Activated CD4-positive, alpha-beta T cell treated with anti-CD3 and anti-CD28 coated beads, Interleukin-2, amount 10 ng/mL, durations not matched to agents 7 days and 5 days (primary cell): ENCODE measurements at places on chromosomes 12 and 14.

DNA sequence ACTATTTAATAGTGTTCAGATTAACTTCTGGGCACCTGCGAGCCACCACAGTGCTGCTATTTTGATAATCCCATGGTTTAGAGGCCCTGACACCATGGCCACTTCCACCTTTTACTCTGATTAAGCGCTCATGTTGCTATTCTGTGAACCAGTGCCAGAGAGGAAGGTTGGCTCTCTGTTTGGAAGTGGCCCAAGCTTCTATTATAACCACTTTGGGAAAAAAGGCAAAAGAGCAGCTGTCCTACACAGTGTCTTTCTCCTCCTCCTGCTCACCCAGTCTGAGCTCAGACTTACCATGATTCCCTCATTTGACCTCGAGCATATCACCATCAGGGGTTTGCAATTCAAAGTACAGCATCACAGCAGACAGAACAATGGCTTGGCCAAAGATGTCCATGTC lies 23.3 kb downstream of the DYRK2 start:
- no peak for DNase-seq

- no peak for DNase-seq
Observed at GRCh38 chr12:57614948-57615500, 3.8 kb downstream of the ARHGEF25 start.

DNA sequence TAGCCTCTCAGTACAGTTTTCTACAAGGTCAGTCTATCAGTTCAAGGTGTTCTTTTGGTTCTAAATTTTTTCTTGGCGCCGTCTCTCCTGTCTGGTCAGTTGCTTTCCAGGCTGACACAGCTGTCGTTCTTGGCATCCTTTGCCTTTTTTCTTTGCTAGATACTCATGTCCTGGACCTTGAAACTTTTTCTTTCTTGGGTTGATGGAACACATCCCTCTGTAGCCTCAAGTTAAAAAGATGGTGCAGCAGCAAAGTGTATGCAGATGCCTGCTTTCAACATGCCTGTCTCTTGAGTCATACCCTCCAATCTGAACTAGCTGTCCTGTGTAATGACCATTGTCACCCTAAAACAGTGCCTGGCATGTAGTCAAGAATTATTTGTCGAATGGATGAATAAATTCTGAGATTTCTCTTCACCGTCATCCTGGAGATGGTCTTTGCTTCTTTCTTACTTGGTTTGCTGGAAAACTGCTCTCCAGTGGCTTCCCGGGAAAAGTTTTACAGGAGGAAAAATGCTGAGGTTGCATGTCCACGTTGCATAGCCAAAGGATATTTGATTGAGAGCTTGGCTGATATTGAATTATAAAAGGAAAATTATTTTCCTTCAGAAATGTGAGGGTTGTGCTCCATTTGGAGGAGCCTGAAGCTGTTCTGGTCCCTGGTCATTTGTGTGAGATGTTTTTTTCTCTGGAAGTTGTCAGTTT lies 4.6 kb downstream of the NYNRIN start:
- DNase-seq = no peak

DNA sequence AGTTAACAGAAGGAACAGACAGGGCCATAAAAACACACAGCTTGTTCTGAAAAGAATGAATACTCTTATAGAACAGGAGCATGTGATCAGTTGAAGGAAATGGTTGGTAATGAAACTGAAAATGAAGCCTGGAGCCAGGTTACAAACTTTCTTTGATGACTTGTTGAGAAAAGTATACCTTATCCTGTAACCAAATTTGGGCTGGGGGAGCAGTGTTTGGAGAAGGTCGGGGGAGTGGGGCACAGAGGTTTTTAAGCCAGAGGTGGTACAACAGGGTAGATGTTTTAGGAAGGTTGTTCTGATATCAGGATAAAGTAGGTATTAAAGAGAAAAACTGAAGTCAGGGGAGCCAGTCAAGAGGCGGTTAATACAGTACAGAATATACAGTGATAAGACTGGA lies 8.2 kb downstream of the GOLT1B start:
- peak; percentile 61 for DNase-seq

- no peak for DNase-seq
Observed at GRCh38 chr14:94052662-94053061, 26.5 kb downstream of the OTUB2 start.

- DNase-seq = no peak
Observed at GRCh38 chr12:132781938-132782337, 20.3 kb upstream of the ANKLE2 start.

DNA sequence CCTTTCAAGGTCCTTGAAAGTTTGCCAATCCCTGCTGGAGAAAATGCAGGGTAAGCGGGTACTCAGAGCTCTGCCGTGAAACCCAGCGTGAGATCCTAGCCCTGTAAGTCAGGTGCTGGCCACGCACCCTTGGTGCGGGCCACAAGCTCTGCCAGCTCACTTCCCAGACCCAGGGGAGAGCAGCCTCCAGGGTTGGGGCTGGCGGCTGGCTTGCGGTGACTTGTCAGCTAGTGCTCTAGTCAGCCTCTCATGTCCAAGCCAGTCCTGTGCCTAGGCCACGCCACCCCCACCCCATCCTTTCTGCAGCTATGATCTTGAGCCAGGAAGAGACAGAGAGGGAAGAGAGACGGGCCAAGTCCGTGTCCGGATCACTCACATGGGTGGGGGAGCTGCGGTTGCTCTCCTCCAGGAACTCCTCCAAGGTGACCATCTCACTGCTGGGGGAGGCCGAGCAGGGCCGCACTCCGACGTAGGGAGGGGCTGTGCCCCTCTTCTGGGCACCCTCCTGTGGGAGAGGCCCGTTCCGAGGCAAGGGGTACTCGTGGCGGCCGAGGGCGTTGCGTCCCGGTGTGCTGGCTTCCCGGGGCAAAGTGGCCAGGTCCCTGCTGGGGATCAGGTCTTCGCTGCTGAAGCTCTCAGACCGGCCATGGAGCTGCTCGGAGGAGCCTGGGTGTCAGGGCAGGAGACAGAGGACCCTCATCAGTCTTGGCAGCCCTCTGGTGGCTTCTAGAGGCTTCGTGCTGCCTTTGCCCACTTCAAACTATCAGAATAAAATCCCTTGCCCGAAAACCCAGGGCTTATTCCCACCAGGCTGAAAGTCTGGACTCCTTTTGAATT lies 33.3 kb upstream of the GPR68 start:
- no peak for DNase-seq

DNA sequence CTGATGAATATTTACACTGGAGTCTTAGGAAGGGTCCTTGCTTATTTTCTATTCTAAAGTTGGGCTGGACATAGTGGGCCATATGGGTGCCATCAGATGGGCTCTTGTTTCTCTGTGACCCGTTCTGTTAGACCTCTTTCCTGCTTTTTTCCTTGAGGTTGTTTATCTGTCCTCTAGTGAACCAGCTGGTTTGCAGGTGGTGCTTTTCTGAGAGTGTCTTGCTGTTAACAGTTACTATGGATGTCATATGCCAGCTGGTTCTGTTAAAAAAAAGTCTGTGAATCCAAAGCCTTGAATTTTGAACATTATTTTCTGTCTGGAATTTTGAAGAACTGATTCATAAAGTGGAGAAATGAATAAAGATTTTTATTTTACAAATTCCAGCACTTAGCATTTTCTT lies 29.2 kb downstream of the ZC3H14 start:
- DNase-seq = no peak

- DNase-seq = no peak
Observed at GRCh38 chr12:15627995-15628945, 160.9 kb downstream of the EPS8 start.

GRCh38 chr14:91636604-91637003 lies 95.3 kb downstream of the CATSPERB start:
- DNase-seq = no peak

GRCh38 chr12:52306731-52307130 lies 14.5 kb downstream of the KRT83 start:
- DNase-seq = no peak

- DNase-seq = no peak
Observed at GRCh38 chr14:78488938-78489337, 318.8 kb downstream of the NRXN3 start.
